LNCaP clone FGC (cell line): ENCODE measurements at places on chromosomes 6 and 20.

DNA sequence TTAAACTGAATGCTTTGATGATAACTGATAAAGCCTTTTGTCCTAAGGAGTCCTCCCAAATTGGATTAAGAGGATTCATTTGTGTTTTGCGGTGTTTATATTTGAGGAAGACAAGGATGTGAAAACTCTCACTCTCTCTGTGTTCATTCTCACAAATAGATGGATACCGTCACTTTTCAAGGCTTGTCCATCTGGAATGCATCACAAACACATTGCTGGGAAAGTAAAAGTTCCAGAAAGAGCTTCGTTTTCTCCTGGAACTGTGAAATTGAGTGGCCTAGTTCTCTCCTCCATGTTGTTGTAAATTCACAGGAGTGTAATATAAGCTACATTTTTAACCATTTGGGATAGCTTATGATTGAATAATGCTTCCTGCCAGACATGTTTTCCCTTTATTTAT lies 581.6 kb upstream of the FLRT3 start:
- DNase-seq: no peak

DNA sequence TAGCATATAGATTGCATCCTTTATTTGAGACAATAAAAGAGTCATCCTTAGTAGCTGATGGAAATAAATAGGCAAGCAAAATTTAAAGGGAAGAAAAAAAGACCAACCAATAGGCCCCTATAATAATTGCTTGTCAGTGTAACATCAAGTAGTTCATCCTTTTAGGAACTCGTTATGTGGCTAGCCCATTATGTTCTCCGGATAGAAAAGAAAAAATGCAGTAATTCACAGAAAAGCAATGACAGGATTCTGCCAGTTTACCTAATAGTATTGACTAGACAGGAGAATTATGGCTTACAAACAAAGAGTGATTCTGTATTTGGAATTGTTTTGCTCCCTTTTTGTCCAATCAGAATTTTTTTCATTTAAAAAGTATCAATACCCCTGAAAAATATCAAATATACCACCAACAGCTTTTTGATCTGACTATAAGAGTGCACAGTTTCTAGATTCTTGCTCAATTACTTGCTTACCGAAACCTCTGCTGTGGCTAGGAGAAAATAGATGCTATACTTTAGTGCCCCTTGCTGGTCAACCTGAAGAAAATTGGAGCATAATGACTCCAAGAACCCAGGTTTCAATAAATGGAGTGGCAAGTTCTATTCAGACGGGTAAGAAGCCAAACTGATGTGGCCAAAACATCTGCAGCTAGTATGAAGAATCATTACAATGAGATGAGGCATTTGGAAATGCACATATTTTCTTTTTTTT lies 91.5 kb upstream of the SASH1 start:
- DNase-seq: peak; percentile 26

- DNase-seq: no peak
Measured at GRCh38 chr6:107083047-107083768, 32.1 kb downstream of the BEND3 start.

- no peak for DNase-seq
Measured at GRCh38 chr6:26415791-26416190, 13.7 kb downstream of the BTN3A1 start.

DNA sequence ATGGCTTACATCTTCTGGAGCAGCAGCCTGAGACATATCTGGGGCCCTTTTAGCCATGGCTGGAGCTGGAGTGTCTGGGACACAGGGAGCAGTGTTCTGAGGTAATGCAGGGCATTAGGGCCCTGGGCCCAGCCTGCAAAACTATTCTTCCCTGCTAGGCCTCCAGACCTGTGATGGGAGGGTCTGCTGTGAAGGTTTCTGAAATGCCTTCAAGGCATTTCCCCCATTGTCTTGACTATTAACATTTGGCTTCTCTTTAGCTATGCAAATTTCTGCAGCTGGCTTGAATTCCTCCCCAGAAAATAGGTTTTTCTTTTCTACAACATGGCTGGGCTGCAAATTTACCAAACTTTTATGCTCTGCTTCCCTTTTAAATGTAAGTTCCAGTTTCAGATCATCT lies 61.5 kb downstream of the EDN1 start:
- no peak for DNase-seq

- no peak for DNase-seq
Measured at GRCh38 chr6:128712898-128713297, 170.0 kb upstream of the LAMA2 start.

- DNase-seq: peak; percentile 46
Measured at GRCh38 chr6:157380779-157381561, at the start of gene ZDHHC14. ZDHHC14 (plus strand) TSS chr6:157381190.

GRCh38 chr6:145689529-145689928 lies 45.8 kb downstream of the EPM2A start:
- DNase-seq: no peak

DNA sequence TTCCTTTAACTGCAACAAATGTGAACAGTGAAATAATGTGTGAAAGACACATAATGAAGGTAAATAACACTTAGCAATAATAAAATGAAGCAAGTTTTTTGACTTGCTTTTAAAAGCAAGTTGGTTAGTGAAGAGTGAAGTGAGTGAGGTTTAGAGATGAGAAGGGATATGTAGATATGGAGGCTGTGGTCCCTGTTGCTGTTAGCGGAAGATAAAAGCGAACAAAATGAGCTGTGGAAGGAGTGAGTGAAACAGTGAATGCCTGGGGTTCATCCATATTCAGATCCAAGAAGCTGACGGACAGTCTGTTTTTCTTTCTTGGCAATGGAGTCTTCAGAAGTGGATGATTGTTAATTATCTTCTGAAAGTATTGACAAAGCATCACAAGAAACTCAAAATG lies 23.5 kb downstream of the ZBTB9 start:
- no peak for DNase-seq

- no peak for DNase-seq
Measured at GRCh38 chr20:57220337-57221145, 45.9 kb downstream of the BMP7 start.

DNA sequence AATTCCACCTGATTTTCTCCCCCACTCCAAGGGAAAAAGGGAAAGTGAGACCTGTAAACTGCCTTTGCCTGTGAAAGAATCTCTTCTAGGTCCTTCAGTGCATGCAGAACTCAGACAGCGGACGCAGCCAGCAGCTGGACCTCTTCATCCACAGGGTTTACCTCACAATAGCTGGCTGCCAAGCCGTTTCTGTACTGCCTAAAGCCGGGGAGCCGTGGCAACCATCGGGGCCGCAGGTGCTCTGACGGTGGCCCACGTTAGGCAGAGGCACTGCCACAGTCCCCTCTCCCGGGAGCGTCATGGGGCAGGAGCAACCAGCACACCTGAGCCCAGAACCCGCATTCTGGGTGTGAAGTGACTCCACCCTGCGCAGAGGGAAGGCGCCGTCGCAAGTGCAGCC lies 206.1 kb downstream of the TTLL2 start:
- no peak for DNase-seq

DNA sequence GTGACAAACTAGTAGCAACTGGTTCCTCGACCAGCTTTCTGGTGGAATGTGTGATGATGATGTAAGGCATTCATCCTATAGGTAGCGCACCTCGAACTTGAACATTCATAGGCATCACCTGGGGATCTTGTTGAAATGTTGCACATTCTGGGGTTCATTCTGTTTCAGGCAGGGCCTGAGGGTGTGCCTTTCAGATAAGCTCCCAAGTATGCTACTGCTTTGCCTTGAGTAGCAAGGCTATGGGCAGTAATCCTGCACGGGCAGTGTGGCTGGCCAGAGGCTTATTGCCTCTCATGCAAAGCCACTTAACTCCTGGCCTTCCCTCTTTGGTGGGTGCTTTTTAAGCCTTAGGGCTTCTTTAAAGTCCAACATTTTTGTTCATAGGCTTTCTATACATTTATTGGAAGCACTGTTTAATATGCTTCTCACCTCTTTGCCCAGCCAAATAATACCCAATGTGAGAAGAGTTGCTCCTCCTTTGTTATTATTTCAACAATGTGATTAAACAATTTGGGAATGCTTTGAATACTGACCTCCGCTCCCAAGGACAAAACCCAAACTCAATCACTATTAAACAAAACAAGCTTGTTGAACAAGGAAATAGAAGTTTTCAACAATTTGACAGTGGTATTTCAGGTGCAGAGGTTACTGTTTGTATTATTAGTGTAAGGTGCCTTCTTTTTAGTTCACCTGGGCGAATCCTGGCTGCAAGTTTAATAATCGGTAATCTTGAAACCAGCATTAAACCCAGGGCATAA lies 57.5 kb downstream of the JARID2 start:
- DNase-seq: no peak

DNA sequence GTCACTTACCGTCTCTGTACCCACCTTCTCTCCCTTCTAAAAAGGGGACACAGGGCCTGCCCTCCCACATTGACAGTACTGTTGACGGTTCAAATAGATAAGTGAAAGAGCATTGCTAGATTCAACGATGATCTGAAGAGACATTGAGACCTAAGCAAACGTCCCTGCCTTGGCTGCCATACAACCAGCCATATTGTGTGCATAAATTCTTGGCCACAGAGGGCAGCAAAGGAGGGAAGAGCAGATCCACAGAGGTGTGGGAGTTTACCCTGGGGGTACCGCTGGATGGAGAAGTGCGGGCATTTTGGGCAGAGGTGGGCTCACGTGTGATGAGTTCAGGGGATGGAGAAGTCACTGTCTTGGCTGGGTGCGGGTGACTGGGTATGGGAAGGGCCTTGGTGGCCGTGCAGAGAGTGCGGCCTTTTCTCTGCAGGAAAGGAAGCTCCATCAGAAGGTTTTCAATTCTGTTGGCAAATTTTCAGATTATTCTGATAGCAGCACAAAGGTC lies 85.6 kb downstream of the POPDC3 start:
- no peak for DNase-seq

- DNase-seq: no peak
Measured at GRCh38 chr20:58039274-58040092, 189.0 kb downstream of the ANKRD60 start.

- DNase-seq: no peak
Measured at GRCh38 chr6:86331919-86332318, 605.4 kb upstream of the HTR1E start.

DNA sequence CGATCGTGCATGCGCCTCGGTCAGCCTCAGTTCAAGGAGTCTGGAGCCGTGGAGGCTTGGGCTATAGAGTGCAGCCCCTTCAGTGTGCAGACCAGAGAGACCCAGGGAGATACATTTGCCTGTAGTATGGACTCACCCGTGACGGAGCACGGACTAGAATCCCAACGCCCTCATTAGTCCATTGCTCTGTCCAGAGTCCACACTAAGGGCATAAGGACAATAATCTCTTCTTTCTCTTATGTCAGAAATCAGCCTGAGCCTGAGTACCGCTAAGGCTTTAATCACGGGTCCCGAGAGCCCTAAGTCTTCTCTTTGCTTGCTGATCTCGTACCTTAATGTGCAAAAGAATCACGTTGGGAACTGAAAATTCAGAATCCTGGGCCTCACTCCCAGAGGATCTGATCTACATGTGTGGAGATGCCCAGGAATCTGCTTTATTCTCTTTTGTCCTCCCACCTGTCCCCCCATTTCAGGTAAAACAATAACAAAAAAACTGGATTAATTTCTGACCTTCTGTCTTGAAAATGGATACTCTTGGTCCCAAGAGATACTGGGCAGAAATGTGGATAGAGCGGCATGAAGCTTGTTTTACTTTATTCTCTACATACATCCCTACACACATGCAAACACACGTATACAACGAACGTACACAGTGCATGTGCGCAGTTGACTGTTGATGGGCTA lies 671 bp downstream of the BPHL start:
- DNase-seq: no peak

- no peak for DNase-seq
Measured at GRCh38 chr6:115000736-115001135, 657.9 kb upstream of the HS3ST5 start.

GRCh38 chr6:154457046-154457713 lies 53.3 kb downstream of the CNKSR3 start:
- no peak for DNase-seq

DNA sequence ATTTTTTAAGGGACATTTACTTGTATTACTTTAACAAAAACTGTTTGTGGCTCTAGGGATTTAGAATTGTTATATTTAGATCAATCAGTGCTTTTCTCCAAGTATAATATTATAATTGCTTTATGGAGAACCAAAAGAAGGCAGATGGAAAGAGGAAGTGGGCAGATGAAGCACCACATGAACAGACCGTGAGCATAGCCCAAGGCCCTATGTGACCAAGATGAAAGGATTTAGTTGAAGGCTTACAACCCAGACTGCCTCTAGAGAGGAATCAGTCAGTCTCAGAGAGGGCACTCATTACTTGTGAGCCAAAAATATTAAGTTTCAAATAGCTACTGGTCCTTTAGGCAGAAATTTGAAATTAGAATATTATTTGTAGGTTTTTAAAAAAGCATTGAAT lies 102.3 kb upstream of the IMPG1 start:
- DNase-seq: no peak
